ENCODE measurements at places on chromosomes 5 and 9.
A peak's percentile ranks its signal among the peaks of the same experiment; 100 is the strongest.

- no peaks in the 10 kb centered on the region for H3K36me3 ChIP-seq
- no peak for DNase-seq
- H3K27ac ChIP-seq: no peak overlapping the region
- no peaks in the 10 kb centered on the region for H3K27me3 ChIP-seq
Observed at GRCh38 chr9:77512876-77513275, 135.2 kb downstream of the GNA14 start.

- DNase-seq: no peak
- no peaks in the 10 kb centered on the region for H3K36me3 ChIP-seq
- H3K4me3 ChIP-seq: no peak overlapping the region
- no peak overlapping the region for H3K27ac ChIP-seq
- peaks cover 6% of the 10 kb centered on the region for H3K27me3 ChIP-seq
Observed at GRCh38 chr5:139769477-139769876, 26.1 kb upstream of the PSD2 start.

- H3K27ac ChIP-seq: peak overlapping the region; percentile 87
- peak overlapping the region; percentile 97 for H3K4me3 ChIP-seq
- H3K4me1 ChIP-seq: peaks cover 20% of the 10 kb centered on the region
- no peaks in the 10 kb centered on the region for H3K27me3 ChIP-seq
Observed at GRCh38 chr5:65623482-65623881, 651 bp downstream of the TRIM23 start.

DNA sequence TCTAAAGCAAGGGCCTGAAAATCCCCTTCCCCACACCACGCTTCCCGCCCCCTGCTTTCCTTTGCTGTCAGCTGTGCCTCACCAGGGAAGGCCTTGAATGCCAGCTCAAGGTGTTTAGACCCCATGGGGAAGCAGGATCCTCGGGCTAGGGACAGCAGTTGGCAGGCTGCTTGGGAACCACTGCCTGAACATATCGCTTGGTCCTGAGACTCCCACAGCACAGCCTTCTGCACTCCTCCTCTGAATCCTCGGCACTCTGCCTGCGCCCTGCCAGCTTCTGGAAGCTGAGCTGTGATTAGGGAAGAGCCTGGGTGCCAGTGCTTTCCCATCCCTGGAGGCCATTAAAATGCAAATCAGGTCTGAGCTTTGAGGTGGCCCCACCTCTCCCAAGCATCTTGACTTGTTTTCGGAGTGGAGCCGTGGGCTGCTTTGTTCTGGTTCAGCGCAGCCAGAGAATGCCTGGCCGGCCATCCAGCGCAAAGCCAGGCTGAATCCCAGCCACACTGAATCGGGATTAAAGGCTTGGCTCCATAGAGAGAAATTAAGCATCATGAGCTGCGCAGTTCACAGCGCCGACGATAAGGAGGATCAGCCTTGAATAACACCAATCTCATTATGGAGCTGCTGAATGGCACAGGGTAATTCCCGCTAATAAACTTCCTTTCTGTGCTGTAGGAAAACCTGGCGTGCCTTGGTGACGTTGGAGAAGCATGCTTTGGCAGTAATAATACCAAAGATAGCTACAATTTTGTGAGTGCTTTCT is 40.0 kb downstream of the AMBP start:
- no peak overlapping the region for H3K27ac ChIP-seq
- no peaks in the 10 kb centered on the region for H3K27me3 ChIP-seq
- no peak for DNase-seq
- no peaks in the 10 kb centered on the region for H3K4me1 ChIP-seq

GRCh38 chr9:72427801-72428200 is 62.8 kb upstream of the ZFAND5 start:
- no peaks in the 10 kb centered on the region for H3K4me1 ChIP-seq
- no peak for DNase-seq
- H3K36me3 ChIP-seq: no peaks in the 10 kb centered on the region

DNA sequence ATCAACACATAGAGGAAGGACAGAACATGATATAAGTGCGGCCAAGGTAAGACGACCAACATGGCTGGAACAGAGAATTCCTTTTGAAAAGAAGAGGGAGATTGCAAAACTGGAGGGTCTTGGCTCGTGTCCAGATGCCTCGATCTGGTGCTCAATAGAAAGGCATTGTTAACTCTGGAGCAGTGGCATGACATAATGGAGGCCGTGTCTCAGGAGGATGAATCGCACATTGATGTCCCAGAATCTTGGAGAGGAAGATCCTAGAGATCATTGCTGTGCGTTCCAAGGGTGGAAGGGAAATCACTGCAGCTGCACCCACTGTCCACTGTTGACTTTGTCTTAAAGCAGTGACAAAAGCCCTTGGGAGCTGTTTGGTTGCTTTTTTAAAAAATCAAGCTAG is 30.9 kb downstream of the GRAMD2B start:
- peaks cover 15% of the 10 kb centered on the region for H3K4me1 ChIP-seq
- no peak for DNase-seq
- no peaks in the 10 kb centered on the region for H3K27me3 ChIP-seq
- H3K36me3 ChIP-seq: no peaks in the 10 kb centered on the region
- no peak overlapping the region for H3K4me3 ChIP-seq

GRCh38 chr5:138616508-138616907 is 41.3 kb upstream of the HSPA9 start:
- no peaks in the 10 kb centered on the region for H3K4me1 ChIP-seq
- H3K27me3 ChIP-seq: no peaks in the 10 kb centered on the region
- H3K4me3 ChIP-seq: no peak overlapping the region
- DNase-seq: no peak
- H3K36me3 ChIP-seq: no peaks in the 10 kb centered on the region

DNA sequence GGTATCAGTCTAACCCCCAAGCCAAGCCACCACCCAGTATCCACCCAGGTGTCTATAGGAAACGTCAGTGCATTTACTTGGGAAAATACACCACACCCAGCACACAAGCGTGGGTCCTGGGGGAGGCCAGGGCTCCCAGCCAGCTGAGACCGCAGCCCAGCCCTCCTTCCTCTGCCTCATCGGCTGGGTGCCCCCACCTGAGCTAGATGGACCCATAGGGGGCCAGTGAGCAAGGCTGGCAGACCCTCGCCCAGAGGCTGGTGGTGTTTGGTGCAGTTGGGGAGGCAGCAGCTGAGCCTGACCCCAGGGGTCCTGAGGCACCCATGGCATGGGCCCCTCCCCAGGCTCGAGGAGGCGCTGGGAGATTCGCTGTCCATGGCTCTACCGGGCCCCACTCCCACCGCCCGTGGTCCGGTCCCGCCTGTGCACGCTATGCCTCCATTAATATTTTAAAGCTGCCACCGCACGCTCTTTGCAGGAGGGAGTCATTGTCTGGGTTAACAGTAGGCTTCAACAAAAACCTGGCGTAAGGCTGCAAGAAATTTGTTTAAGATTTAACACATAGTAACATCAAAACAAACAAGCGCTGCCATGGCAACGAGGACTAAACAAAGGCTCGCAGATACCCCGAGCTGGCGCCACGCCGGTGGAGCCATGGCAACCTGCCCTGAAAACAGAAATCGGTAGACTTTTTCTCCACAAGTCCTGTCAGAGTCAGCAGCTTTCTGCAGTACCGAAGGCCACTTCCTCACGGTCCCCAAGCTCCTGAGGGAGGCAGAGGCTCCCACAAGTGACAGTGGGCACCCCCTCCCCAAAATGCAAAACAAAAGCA is 20.6 kb downstream of the TPPP start:
- no peaks in the 10 kb centered on the region for H3K36me3 ChIP-seq
- no peak overlapping the region for H3K27ac ChIP-seq
- no peaks in the 10 kb centered on the region for H3K4me1 ChIP-seq
- H3K27me3 ChIP-seq: no peaks in the 10 kb centered on the region

GRCh38 chr9:133589454-133590227 is 19.5 kb downstream of the FAM163B start:
- peaks cover 87% of the 10 kb centered on the region for H3K27me3 ChIP-seq
- no peaks in the 10 kb centered on the region for H3K4me1 ChIP-seq
- no peaks in the 10 kb centered on the region for H3K36me3 ChIP-seq
- H3K4me3 ChIP-seq: no peak overlapping the region
- no peak for DNase-seq
- no peak overlapping the region for H3K27ac ChIP-seq

GRCh38 chr5:28164568-28164967 is 1126.2 kb upstream of the CDH9 start:
- DNase-seq: no peak
- no peaks in the 10 kb centered on the region for H3K36me3 ChIP-seq
- H3K27ac ChIP-seq: no peak overlapping the region
- H3K27me3 ChIP-seq: no peaks in the 10 kb centered on the region
- no peak overlapping the region for H3K4me3 ChIP-seq
- H3K4me1 ChIP-seq: no peaks in the 10 kb centered on the region
